ENCODE measurements at places on chromosomes 5 and 9.

DNA sequence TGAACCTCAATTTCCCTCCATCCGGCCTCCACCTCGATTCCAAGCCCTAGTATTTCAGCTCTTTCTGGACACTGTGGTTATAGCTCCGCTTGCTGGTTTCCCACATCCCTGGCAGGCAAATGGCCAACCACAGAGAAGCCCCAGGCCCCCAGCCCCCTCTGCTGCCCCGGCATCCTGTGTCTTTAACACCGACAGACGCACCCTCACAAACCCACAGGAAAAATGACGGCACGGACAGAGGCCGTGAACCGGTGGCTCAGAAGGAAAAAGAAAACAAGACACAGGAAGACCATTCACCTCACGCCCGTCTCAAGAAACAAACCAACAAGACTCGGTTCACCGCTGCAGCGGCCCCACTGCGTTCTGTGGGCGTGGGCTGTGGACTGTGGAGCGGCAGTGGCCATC lies 1.5 kb upstream of the CLIC3 start:
- DNase-seq = no peak

DNA sequence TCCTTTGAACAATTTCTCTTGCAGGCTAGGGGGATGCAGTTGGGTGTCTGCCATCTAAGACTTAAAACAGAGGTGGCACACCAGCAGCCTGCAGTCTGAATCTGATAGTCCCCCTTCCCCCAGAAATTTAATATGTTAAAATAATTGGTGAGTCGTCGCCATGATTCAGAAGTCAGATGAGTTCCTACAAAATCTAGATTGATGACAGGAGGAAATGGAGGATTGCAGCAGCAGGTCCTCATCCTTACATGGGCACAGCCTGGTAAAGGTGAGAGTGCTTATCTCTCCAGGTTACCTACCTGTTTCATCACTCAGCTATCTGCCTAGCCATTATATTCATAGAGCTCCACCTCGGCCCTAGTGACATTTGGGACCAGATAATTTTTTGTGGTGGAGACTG lies 112.3 kb downstream of the PCSK1 start:
- no peak for DNase-seq

DNA sequence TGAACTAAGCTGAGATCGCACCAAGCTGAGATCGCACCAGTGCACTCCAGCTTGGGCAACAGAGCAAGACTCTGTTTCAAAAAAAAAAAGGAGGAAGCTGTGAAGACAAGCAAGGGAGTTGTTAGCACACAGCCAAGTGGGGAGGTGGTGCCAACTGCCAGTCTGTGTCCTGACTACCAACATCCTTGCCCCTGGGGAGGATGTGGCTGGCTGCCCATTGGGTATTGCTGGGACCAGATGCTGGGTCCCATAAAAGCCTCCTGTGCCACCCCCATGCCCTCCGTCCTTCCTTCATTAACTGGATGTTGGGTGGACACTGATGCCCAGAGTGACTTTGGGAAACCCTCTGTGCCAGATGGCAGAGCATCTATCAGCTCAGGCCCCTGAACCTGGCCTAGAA lies 157.1 kb upstream of the COL5A1 start:
- no peak for DNase-seq

DNA sequence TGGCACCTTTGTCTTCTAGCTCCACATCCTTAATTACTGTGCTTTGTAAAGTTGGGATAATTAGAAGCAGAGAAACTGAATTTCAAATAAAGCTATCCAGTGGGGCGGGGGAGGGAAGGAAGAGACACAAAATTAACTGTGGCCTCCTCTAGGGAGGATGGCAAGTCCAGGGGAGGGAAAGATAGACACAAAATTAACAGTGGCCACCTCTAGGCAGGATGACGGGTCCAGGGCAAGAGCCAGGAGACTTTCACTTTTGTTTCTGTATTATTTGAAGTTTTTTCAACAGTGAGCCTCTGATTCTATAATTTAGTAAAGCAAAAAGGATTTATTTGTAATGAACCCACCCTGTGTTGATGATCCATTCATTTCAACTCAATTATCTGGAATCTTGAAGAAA lies 335.9 kb downstream of the MSX2 start:
- DNase-seq = no peak

- DNase-seq = no peak
Observed at GRCh38 chr5:134053840-134054338, 49.1 kb upstream of the VDAC1 start.

GRCh38 chr5:134371834-134372340 lies 518 bp downstream of the UBE2B start:
- peak; percentile 12 for DNase-seq

DNA sequence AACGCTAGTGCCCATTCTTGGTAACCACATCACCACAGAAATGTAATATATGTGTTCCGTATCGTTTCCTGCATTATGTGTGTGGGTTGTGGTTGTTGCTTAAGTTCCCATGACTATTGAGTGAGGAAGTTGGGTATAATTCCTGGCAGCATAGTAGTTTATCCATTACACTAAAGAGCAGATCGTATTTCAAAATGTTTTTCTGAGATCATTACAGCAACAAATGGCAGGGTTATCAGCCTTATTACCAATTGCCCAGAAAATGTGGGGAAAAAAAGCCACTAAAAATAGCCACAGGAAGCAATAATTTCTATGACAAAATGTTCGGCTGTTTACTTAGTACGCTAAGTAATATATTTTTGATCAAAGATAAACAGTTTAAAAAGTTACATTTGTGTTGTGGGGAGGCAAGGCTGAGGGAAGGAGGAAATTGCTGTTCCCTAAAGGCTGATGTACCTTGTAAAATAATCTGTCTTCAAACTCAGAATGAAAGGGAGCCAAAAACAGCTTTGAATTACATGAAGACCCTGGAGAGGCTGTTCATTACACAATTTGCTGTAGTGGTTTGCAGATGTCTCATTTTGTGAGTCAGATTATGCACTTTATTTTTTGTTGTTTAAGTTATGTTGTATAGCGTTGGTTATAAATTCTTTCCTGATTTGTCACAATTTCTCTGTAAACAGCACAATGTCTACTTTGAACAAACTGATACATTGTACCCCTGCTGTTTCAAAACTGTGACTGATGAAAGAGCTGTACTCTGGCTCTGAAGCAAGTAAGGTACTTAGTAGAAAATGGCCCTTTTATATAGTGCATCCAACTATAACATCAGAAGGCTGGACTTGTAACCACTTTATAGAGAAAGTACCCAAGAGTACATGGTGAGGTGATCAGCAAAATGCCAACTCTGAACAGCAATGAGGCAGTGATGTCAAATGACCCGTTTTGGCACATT lies 1028.5 kb downstream of the NR2F1-AS1 start:
- no peak for DNase-seq

DNA sequence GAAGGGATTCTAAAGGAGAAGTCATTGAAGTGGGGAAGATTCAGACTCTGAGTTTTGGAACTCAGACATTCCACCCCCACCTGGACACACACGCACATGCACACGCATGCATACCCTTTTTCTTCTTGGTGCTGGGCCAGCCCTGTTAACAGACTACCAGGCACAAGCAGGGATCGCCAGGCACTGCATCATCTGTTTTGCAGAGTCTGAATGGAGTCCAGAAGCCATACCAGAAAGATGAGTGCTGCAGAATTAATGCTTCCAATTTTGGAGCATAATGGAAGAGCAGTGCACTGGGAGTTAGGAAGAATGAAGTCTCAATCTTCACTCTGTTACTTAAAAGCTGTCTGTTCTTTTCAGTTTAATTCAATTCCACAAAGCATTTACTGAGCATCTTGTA lies 95.5 kb downstream of the PDE8B start:
- DNase-seq = no peak

GRCh38 chr9:14350349-14350728 lies 36.4 kb upstream of the NFIB start:
- no peak for DNase-seq

DNA sequence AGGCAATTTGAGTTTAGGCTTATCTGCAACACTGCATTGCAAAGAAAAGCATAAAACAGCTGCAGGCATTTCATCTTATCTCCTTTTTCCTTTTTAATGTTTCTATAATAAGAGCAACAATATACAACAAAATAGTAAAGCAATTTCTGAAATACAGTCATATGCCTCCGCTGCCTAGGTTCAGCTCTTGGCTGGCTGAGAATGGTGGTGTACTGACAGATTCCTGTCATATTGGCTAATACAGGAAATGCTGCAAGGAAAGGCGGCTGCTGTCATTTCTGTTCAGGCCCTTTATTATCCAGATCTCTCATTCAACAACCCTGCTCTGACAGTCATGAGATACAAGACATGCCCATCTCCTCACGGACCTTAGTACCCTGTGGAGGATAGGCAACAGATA lies 677.0 kb downstream of the TAF11L14 start:
- no peak for DNase-seq

- DNase-seq = no peak
Observed at GRCh38 chr9:6564868-6565267, 80.7 kb downstream of the GLDC start.

GRCh38 chr5:77329664-77330430 lies 119.4 kb downstream of the PDE8B start:
- DNase-seq = no peak

- no peak for DNase-seq
Observed at GRCh38 chr5:145762833-145763232, 72.3 kb downstream of the PRELID2 start.

DNA sequence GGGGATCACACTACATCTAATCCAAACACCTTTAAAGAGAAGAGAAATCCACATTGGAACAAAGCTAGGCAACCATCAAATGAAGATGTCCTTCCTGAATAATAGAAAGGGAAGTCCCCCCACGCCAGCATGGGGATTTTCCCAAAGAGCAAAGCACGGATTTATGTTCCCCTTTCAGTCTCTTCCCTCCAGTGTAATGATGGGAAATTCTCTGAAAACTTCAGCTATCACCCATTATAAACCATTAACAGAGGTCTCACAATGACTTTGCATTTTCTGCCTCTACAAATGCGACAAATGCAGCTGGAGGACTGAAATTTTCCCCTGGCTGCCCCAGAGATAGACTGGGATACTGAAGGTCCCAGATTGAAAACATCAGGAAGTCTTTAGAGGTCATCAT lies 368.7 kb downstream of the EFNA5 start:
- DNase-seq = no peak

GRCh38 chr9:129322022-129322621 lies 144.1 kb upstream of the IER5L start:
- no peak for DNase-seq

- DNase-seq = no peak
Observed at GRCh38 chr5:74679966-74680365, 5.1 kb upstream of the HEXB start.

DNA sequence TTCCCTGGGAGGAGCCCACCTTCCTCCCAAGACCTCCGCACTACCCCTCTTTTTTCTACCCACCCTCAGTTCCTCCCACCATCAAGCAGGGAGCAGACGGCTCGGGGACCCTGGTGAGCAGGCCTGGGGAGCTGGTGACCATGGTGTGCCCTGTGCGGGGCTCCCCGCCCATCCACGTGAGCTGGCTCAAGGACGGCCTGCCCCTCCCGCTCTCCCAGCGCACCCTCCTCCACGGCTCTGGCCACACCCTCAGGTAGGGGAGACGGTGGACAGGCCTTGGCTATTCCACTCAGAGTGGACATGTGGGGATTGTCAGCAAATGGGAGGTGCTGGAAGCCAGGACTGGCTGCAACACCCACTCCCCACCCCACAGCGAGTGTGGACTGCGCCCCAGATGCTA lies 52.9 kb upstream of the ASS1 start:
- no peak for DNase-seq

DNA sequence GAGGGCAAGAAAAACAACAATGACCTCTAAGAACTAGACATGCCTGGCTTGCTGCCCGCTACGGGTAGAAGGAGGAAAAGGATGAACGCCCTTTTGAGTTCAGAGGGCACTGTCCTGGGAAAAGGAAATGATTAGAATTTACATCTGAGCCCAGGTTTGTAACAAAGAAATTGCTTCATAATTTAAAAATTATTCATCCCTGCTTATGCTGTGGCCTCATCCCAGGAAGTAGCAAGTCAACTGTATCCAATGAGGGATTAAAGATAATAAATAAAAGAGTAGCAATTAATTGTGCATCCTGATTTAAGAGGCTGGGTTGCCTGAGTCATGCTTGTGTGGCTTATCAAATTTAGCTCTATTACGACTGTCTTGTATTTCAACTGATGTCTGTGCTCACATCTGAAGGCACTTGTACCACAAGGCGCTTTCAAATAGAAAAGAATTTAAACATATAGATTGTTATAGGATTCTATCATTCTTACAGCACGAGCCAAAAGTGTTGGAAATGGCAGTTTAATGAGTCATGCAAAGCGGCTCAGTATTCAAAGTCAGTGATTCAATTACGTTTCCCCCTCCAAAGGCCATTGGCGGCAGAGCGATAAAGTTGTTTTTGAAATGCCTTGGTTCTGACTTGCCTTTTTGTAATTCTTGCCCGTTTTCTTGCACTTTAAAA lies 40.0 kb upstream of the DMRT1 start:
- DNase-seq = no peak

- no peak for DNase-seq
Observed at GRCh38 chr5:31913808-31914207, 260.3 kb downstream of the GOLPH3 start.

DNA sequence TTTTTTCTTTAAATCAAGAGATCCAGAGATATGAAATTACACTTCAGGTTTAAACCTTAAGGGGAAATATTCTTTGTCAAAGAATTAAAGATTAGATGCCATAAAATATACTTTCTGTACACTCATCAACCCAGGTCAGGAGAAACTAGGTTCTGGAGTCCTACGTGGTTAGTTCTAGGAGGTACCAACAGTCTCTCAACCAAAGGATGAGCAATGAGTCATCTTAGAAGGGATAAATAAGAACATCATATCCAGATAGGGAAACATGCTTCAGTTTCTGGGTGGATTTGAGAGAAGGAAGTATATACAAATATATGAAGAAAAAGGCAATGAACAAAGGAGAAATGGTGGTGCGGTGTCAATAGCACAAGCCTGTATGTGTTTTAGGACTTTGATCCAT lies 98.2 kb downstream of the CSNK1G3 start:
- DNase-seq = no peak

DNA sequence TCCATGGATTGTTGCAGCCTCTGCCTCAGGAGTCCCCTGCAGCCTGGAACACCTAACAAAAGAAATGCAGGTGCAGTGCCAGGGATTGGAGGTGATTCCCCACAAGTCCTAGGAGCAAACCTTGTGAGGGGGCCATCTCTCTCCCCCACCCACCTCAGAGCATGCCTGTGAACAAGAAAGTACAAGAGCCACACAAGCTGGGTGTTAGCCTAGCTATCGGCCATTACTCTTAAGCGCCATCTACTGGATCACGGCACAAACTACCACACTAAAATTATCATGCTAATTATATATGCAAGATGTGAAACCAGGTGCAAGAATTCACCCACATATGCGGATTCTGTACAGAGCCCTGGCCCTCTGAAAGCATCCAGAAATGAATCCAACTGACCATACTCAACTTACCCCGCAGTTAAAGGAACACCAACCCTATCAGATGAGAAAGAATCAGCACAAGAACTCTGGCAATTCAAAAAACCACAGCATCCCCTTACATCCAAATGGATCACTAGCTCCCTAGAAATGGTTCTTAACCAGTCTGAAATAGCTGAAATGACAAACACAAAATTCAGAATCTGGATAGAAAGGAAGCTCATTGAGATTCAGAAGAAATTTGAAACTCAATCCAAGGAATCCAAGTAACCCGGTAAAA lies 16.5 kb upstream of the PRSS3 start:
- DNase-seq = no peak

Measured in activated naive CD4-positive, alpha-beta T cell (primary cell).